ENCODE measurements at places on chromosomes 2 and 18. TPM values are rescaled to one million over a fixed set of nuclear protein-coding genes. Genes with fewer than 3 reads are reported as not detected.

DNA sequence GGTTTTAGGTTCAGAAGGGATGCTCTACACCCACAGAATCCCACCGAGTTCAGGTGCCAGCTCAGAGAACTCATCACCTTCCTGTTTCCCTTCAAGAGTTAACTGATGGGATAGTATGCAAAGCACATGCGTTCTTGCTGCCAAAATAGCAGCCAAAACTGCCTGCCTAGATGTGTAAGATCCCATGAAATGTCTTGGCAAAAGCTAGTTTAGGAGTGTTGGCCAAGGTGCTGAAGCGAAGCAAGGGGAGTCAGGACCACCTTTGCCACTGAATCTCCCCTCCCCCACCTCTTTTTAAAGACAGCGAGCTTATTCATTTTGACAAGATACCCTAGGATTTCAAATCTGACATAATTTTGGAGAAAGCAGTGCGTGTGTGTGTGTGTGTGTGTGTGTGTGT, 2.1 kb downstream of the DOCK10 start:
- DNase-seq: no peak

DNA sequence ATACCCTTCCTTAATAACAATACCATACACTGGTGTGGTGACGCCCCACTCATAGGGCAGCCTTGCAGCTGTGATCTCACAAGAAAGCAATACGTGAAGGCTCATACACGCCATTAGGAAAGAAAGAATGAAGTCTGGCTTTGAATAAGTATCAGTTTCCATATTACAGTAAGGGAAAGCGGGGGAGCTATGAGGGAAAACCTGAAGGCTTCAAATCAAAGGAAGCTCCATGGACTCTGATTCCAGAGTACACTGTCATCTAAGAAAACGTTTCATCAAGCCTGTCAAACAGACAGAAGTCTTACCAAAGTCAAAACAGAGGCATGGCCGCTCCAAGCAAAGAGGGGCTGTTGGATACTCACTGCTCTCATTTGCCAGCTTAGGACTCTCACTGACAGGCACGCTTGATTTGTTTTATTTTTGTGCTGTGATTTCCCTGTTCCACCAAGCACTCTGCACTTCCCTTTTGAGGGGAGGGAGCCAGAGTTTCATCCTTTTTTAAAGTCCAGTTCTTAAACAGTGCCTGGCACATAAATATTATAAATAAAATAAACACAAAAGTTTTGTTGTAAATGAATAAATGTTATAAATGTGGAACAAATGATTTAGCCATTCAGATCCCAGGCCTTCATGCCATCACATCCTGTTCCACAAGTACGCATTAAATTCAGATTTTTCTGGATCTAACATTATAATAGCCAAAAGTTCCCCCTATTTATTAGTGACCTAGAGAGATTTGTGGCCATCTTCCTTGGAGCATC, 221.2 kb downstream of the PIEZO2 start:
- peak; percentile 58 for DNase-seq

ANKRD62 gene
- total RNA-seq: not detected

GRCh38 chr2:234444893-234445292, 52.0 kb downstream of the ARL4C start:
- DNase-seq: peak; percentile 80

Measured in LHCN-M2 (cell line).